H7 (cell line): ENCODE measurements at places on chromosomes 5 and 9. TPM values are rescaled to one million over a fixed set of nuclear protein-coding genes. Genes with fewer than 3 reads are reported as not detected.

GRCh38 chr9:19486803-19487202 is 78.0 kb downstream of the ACER2 start:
- no peak for DNase-seq

Gene ZNF462
- 34.7 and 36.4 TPM in 2 replicates for total RNA-seq

Gene PCDHGA4
- total RNA-seq: 0.03 TPM in 1 of 2 replicates, not detected in the other

Gene CD180
- not detected in 2 replicates for total RNA-seq

Gene RLN1
- 0.30 and 0.42 TPM in 2 replicates for total RNA-seq

- no peak for DNase-seq
These were observed 37.2 kb downstream of the PAPPA start for GRCh38 chr9:116190637-116191396.

- no peak for DNase-seq
These were observed 42.1 kb downstream of the GABRA1 start for GRCh38 chr5:161889971-161890370.

- DNase-seq: no peak
These were observed 307.3 kb downstream of the FBXL7 start for GRCh38 chr5:15807248-15807647.

- no peak for DNase-seq
These were observed 1084.0 kb upstream of the CDH18 start for GRCh38 chr5:21071986-21072385.

Gene DMRTA1
- total RNA-seq: 3.4 and 4.0 TPM in 2 replicates

DNA sequence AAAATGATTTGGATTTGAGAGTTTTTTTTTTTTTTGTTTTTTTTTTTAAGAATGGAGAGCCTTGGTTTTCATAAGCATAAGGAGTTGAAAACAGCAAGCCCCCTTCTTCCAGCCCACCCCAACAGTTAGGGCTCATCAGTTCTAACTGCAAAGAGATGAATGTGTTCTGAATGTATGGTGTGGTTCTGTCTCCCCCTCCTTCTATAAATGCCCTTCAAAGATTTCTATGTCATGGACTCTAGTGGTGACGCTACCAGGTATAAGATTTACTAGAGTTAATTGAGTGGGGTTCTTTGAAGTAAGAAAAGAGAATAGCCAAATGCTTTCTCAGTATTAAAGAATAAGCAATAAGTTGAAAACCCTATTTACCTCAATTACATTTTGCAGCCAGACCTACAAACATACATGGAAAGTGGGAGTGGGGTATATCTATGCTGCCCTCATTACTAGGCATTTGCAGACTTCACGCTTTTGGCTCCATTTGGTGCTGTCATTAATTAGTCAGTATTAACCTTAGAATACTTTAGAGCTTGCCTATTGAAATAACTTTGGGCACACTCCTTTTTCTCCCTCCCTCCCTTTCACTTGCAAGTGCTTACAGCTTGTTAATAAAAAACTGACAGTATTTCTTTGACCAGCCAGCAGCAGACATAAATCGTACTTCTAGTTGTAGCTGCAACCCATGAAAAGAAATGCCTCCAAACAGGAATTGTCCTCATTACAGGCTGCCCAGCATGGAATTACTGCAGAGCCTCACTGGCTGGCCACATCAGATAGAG is 667.2 kb upstream of the ZNF608 start:
- no peak for DNase-seq

DNA sequence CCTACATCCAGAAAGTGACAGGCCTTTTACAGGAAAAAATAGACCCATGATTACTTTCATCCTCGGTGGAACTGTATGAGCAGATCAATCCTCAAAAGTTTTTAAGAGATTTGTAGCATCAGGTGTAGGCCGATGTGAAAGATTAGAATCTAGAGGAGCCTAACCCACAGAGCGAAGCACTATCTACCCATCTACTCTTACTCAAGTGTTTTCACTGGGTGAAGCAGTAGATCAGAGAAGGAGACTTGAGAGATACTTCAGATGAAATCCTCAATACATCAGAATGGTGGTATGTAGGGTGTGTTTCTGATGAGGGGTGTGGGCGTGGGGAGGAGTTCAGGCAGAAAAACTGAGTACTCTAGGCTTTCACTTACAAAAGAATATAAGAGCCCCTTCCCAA is 192.8 kb downstream of the FER start:
- DNase-seq: no peak

DNA sequence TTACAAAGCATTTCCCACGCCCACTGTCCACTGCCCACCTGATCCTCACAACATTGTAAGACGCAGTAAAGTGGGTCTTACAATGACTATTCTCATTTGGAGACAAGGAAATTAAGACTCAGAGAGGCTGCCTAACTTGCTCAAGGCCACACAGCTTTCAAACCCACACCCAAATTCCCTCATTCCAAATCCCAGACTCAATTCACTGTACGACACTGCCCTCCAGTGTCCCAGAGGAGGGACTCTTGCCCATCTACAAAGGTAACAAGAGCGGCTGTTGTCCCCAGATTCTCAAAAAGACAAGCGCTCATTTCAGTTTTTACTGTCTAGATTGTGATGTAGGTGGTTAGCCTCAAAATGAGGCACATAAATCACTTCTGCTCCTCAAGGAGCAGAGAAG is 184.6 kb downstream of the ACTL7B start:
- peak; percentile 51 for DNase-seq

- DNase-seq: no peak
These were observed 119.7 kb downstream of the CETN3 start for GRCh38 chr5:90289837-90290236.

- no peak for DNase-seq
These were observed 89.9 kb downstream of the ARL15 start for GRCh38 chr5:54220230-54221040.

- DNase-seq: peak; percentile 30
These were observed 61.1 kb downstream of the GRIA1 start for GRCh38 chr5:153551537-153552079.

GRCh38 chr9:108812396-108813025 is 43.3 kb downstream of the ACTL7B start:
- no peak for DNase-seq

DNA sequence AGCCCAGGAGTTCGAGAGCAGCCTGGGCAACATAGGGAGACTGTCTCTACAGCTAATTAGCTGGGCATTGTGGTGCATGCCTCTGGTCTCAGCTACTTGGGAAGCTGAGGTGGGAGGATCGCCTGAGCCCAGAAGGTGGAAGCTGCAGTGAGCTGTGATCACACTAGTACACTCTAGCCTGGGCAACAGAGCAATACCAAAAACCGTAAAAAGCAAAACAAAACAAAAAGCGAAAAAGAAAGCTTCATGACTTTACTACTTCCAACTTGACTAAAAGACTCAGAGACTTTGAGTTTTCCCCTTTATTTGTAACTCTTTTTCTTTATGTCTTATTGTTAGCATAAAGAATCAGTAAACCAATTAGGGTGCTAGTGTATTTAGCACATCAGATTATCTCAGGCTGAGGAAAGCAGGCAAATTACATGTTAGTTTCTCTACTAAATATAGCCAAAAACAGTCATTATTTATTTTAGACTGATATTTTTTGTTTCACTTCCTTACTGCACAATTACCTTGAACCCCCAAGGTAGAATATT is 5.4 kb downstream of the RAD17 start:
- no peak for DNase-seq

DNA sequence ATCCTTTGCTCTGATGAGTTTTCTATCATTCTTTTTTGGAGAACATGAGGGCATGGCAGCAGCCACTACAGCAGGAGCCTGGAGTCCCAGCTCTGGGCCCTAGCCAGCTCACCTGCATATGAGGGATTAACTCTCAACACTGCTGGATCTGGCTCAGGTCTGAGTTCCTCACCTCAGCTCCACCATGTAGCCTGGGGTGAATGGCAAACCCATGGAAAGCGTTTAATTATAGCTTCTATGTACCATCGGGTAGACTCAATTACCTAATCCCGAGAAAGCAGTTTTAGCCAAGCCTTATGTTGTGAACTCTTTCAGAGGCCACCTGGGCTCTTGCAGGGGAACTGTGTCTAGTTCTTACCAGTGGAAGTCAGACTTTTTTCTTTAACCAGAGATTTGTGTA is 3.9 kb upstream of the S100Z start:
- no peak for DNase-seq

Gene DMRT1
- total RNA-seq: 0.21 TPM in 1 of 2 replicates, not detected in the other

GRCh38 chr9:133374612-133375115 is 1.2 kb downstream of the SURF4 start:
- no peak for DNase-seq

DNA sequence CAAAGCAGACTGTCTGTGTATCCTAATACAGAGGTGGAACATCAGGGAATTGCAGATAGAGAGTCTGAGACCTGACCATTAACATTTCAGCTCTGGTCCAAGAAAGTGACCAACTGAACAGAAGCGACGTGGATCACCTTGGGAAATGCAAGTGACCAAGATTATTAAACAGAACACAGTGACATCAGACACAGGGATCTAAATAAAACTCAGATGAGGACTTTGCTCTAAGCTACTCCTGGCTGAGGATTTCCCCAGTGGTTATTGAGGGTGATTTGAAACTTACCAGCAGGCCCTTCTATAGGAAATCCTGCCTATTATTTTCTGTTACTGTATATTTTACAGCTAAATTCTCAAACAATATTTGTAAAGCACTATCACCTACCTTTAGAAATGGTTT is 436.0 kb downstream of the TMEM38B start:
- DNase-seq: no peak

Gene SPINK6
- not detected in 2 replicates for total RNA-seq

Gene SIMC1
- total RNA-seq: 13.0 and 15.0 TPM in 2 replicates
